ENCODE measurements at places on chromosomes 16 and 17.

GRCh38 chr16:25692742-25693508, 1.2 kb downstream of the HS3ST4 start:
- no peak for DNase-seq

DNA sequence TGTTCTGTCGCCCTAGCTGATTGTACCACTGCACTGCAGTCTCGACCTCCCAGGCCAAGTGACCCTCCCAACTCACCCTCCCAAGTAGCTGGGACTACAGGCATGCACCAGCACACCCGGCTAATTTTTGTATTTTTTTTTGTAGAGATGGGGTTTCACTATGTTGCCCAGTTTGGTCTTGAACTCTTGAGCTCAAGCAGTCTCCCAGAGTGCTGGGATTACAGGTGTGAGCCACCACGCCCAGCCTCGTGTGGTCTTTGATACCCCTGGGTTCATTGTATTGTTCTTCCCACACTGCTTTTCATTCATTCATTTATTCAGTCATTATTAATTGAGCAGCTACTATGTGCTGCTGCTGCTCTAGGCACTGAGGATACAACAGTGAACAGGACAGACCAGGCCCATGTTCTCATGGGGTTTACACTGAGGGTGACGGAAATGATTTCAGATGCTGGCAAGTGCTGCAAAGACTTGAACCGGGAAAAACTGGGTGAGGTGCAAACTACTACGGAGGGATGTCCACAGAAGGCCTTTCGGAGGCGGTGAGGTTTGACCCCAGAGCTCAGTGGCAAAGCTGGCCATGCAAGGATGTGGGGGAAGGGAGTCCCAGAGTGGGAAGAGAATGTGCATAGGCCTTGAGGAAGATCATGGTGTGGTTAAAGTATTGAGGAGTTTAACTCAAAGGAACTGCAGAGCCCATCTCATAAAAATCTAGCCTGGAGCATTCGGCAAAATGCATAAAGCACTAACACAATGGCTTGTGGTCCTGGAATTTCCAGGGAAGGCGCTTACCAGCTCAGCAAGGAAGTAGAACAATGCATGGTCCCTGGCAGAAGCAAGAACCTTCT, 10.9 kb downstream of the ABCC1 start:
- no peak for DNase-seq

GRCh38 chr17:6496640-6497441, 52.6 kb downstream of the PIMREG start:
- DNase-seq = no peak

DNA sequence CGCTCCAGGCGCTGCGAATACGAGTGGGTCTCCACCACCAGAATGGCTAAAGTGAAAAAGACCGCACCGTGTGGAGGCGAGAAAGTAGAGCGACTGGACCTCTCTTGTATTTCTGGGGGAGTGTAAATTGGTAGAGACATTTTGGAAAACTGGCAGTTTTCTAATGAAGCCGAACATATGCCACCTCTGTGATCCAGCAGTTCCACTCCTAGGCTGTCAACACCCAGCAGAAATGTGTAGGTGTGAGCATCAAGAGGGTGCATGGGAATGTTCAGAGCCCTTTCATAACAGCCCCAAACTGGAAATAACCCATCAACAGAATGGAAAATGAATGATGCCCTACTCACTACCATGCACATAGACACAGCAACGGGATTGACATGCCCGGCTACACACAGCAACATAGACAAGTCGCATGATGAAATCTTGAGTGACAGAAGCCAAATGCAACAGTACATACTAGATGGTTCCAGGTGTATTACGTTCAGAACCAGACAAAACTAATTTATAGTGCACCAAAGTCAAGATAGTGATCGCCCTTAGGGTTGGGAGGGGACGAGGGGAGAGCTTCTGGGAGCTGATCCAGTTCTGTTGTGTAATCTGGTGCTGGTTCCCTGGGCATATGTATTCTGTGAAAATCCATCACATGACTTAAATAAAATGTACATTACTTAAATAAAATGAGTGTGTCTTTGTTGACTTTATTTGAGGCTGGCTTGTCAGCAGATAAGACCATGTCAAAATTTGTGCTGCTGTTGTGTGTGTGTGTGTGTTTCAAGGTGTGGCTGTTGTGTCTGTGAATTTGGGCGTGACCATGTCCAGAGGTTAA, 877 bp upstream of the BCL7C start:
- no peak for DNase-seq

GRCh38 chr17:72205357-72205756, 84.5 kb downstream of the SOX9 start:
- no peak for DNase-seq

DNA sequence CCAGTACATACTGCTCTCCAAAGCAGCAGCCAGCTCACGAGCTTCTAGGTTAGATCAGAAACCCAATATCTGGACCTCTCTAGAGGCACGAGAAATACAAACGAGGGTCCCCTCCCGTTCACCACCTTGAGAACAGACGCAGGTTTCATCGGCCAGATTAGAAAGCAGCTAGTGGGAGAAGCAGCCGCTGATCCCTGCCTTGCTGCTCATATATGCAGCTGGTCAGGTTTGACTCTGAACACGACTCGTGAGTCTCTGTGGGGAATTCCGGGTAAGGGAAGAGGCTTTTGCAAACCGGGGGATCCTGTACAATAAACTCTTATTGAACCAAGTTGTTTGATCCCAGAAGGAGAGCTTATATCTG, 1.6 kb downstream of the VAT1L start:
- DNase-seq = no peak

- DNase-seq = no peak
Observed at GRCh38 chr17:50177476-50177875, 11.7 kb downstream of the SGCA start.

DNA sequence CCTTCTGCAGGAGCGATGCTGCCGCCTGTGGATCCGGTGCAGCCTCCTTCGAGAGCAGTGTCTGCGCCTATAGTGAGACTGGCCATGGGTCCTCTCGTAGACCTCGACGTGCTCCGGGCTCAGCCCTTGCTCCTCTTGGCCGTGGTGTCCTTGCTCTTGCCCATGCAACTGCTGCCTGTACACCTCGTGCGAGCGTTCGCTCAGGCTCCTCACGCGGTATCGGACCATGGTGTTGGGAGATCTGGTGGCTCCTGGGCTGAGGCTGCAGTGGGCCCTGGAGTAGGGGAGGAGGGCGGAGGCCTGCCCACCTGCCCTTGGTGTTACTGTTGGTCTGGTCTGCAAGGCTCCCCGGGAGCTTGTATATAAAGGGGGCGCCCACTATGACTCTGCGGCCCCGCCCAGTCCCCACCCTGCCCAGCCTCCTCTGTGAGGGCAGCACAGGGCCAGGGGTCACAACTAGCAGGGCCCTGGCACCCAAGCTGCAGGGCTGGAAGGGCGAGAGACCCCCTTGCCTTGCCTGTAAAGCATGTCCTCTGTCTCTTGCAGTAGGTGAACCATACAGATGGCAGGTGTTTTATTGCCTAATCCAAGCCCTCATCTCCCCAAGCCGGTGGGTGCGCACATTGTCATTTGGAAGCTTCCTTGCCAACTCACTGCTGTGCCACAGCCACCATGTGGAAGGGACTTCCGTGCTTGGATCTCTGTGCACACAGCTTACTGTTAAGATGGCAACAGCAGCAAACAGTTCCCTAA, at the start of gene PRM2:
Gene PRM2, minus strand, starts transcription at position 338 of the 753 bp plus-strand sequence. Its CDS starts 110 bp downstream, at position 228.
- no peak for DNase-seq

All from fibroblast of skin of scalp (primary cell).